ENCODE measurements at places on chromosomes 11 and 22. TPM values are rescaled to one million over a fixed set of nuclear protein-coding genes. Genes with fewer than 3 reads are reported as not detected.

DNA sequence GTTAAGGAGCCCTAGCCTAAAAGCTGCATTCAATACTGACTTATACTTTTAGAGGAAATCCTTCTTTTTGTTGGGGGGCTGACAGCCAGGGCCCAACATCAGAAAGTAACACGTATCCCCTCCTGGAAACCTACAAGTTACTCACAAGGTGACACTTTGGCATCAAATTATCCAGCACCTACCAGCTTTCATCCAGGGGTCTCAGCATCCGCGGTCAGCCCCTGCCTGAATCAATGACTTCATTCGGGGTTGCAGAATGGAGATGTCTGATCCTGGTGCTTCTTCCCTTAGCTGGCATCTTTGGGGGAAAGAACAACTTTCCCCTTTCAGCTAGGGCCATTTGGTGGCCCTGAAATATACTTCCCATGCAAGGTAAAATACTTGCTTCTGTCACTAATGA lies 5.3 kb upstream of the NAP1L4 start:
- no peak for DNase-seq

DNA sequence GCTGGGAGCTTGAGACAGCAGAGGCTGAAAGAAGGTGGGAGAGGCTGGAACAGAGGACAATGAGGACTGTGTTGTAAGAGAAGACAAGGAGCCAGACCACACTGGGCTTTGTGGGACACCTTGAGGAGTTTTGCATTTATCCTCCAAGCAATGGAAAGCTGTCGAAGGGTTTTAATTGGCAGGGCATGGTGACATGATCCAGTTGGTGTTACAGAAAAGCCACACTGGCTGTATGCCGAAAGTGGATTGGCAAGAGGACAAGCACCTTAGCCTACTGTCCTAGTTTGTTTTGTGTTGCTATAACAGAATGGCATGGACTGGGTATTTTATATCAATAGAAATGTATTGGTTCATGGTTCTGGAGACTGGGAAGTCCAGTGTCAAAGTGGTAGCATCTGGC lies 14.0 kb upstream of the APLNR start:
- DNase-seq = no peak

DNA sequence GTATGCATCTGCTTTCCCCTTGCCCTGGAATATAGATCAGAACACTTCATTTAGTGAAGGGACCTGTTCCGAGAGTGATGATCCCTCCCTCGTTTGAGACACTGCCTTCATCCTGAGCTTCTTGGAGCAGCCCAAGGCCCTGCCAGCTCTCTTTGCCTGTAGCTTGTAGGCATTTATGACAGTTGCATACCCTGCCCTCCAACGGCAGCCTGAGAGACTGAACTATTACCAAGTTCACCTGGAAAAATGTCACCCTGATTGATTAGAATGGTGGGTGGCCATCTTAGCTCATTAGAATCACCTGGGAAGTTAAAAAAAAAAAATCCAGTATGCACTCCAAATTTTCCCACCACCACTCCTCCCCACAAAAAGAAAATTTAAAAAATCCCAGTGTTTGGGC lies 1.5 kb downstream of the MICAL3 start:
- DNase-seq = no peak

DNA sequence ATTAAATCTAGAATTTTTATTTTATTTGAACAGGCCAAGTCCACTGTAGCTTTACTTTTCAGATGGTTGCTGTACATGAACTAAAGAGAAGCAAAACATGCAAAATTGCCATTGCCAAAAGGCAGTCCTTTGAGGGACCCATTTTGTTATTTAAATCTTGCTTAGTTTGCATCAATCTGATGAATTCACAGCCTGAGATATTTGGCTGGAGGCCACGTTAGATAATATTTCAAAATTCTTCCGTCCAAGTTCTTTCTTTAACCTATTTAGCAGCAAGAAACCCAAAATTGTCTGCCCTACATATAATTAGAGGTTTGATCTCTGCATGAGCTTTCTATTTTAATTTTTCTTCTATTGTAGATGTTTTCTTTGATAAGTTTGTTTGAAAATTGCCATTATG lies 1706.9 kb upstream of the RAG2 start:
- DNase-seq = no peak

GRCh38 chr11:45368697-45369096 lies 82.6 kb upstream of the SYT13 start:
- no peak for DNase-seq

Gene TIGD3
- total RNA-seq = 0.17 TPM
